ENCODE measurements at places on chromosomes 16 and 17. TPM values are rescaled to one million over a fixed set of nuclear protein-coding genes. Genes with fewer than 3 reads are reported as not detected.

The OR1A1 gene
- total RNA-seq = not detected

The KLHL10 gene
- total RNA-seq = not detected

The GAS2L2 gene
- total RNA-seq = not detected

The CCDC154 gene
- 0.44 TPM for total RNA-seq

- H3K4me1 ChIP-seq = peaks cover 88% of the 10 kb centered on the region
- peaks cover 83% of the 10 kb centered on the region for H3K36me3 ChIP-seq
- H3K4me3 ChIP-seq = peak overlapping the region; percentile 63
- no peak for DNase-seq
- H3K27ac ChIP-seq = peak overlapping the region; percentile 87
- no peaks in the 10 kb centered on the region for H3K27me3 ChIP-seq
Measured at GRCh38 chr17:40554646-40555295, 10.5 kb downstream of the CCR7 start.

DNA sequence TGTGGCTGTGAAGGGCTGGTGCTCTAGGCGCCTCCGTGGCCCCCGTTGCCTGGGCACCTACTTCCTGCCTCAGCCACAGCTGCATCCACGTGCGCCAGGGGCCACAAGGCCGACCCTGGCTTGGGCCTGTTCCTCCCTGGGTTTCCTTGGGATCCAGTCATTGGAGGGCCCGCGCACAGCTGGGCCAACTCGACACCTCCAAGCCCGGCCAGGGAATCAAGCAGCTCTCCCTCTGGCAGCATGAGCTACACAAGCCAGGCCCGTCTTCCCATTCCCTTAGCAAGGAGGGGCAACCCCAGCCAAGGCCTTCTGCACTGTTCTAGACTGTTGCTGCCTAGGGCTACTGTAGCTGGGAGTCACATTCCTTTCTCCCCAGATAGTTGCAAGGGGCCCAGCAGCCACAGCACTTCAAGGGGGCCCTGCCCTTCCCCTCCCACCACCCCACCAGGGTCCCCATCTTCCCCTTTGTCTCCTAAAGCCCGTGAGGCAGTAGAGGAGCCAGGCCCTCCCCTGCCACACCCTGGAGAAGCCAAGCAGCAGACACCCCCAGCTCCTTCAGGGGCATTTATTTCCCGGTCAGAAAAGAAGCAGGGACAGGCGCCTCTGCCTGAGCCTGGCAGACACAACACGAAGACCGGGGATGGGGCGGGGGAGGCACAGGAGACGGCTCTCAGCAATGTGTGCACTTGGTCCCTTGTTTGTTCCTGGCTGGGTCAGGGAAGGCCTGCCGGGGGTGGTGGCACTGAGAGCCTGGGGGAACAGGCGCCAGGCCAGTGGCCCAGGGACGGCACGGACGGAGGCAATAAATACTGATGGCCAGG is 3.8 kb downstream of the ARHGDIA start:
- peak overlapping the region; percentile 51 for H3K4me3 ChIP-seq
- H3K4me1 ChIP-seq = peaks cover 25% of the 10 kb centered on the region
- no peak for DNase-seq
- no peaks in the 10 kb centered on the region for H3K27me3 ChIP-seq
- H3K36me3 ChIP-seq = peaks cover 27% of the 10 kb centered on the region
- H3K27ac ChIP-seq = peak overlapping the region; percentile 55

DNA sequence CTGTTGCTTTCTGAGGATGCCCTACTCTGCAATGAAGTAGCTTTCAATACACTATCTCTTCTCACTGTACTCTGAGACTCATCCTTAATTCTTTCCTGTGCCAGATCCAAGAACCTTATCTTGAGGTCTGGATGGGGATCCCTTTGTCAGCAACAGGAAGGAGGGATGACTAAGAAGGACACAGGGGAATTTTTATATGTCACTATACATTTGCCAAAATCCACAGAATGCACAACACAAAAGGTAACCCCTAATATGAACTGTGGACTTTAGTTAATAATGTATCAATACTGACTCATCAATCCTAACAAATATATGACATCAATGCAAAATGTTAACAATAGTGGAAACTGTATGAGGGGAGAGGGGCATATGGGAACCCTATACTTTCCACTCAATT is 4.7 kb upstream of the RBBP6 start:
- H3K27ac ChIP-seq = no peak overlapping the region
- peaks cover 2% of the 10 kb centered on the region for H3K36me3 ChIP-seq
- DNase-seq = no peak

DNA sequence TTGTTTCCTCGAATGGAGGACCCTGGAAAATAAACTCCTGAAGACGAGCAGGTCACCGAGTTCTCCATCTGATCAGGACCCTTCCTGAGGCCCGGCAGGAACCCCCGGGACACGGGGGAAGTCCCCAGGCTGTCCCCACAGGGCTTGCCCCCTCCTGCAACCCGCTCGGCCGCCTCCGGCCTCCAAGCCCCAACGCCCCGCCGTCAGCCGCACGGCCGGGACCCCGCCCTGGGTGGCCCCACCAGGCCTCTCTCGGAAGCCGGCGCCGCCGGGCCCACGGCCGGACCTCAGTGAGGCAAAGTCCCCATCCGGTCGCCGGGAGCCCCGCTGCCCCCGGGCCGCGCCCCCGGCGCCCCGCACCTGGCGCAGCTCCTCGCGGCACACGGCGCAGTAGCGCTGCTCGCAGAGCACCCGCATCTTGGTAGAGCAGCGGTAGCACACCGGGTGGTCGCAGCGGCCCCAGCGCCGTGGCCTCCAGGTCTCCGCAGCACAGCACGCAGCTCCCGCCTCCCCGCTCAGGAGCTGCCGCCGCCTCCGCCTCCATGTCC is 383 bp downstream of the ZNF598 start:
- DNase-seq = no peak
- peak overlapping the region; percentile 86 for H3K27ac ChIP-seq
- peaks cover 26% of the 10 kb centered on the region for H3K4me1 ChIP-seq
- H3K36me3 ChIP-seq = peaks cover 14% of the 10 kb centered on the region
- H3K4me3 ChIP-seq = peak overlapping the region; percentile 91
- H3K27me3 ChIP-seq = no peaks in the 10 kb centered on the region

DNA sequence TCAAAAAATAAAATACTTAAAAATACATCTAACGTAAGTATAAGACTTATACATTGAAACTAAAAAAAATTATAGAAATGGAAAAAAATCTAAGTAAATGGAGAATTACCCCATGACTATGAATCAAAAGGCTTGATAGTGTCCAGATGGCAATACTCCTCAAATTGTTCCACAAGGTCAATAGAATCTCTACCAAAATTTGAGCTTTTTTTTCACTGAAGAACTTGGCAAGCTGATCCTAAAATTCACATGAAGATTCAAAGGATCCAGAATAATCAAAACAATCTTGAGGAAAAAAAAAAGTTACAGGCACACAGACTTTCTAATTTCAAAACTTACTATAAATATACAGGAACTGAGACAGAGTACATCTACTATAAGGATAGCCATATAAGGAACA is 448.4 kb upstream of the CDH11 start:
- DNase-seq = no peak
- H3K27me3 ChIP-seq = no peaks in the 10 kb centered on the region
- H3K36me3 ChIP-seq = no peaks in the 10 kb centered on the region
- H3K27ac ChIP-seq = no peak overlapping the region

- peaks cover 2% of the 10 kb centered on the region for H3K27me3 ChIP-seq
- no peak for DNase-seq
- H3K4me3 ChIP-seq = no peak overlapping the region
- H3K36me3 ChIP-seq = no peaks in the 10 kb centered on the region
Measured at GRCh38 chr17:67322042-67322787, 44.2 kb downstream of the PSMD12 start.

GRCh38 chr16:24360936-24361335 is 104.8 kb downstream of the CACNG3 start:
- no peaks in the 10 kb centered on the region for H3K4me1 ChIP-seq
- H3K27me3 ChIP-seq = no peaks in the 10 kb centered on the region
- H3K36me3 ChIP-seq = no peaks in the 10 kb centered on the region
- no peak overlapping the region for H3K27ac ChIP-seq
- H3K4me3 ChIP-seq = no peak overlapping the region

- DNase-seq = no peak
- H3K27me3 ChIP-seq = no peaks in the 10 kb centered on the region
- no peaks in the 10 kb centered on the region for H3K4me1 ChIP-seq
- peaks cover 45% of the 10 kb centered on the region for H3K36me3 ChIP-seq
Measured at GRCh38 chr16:22317001-22317530, 19.9 kb downstream of the POLR3E start.
